ENCODE measurements at places on chromosomes 11 and 22.

GRCh38 chr11:114130115-114130576 lies 70.6 kb downstream of the ZBTB16 start:
- no peak for DNase-seq

GRCh38 chr11:103897160-103897936 lies 139.1 kb upstream of the DDI1 start:
- DNase-seq: no peak

DNA sequence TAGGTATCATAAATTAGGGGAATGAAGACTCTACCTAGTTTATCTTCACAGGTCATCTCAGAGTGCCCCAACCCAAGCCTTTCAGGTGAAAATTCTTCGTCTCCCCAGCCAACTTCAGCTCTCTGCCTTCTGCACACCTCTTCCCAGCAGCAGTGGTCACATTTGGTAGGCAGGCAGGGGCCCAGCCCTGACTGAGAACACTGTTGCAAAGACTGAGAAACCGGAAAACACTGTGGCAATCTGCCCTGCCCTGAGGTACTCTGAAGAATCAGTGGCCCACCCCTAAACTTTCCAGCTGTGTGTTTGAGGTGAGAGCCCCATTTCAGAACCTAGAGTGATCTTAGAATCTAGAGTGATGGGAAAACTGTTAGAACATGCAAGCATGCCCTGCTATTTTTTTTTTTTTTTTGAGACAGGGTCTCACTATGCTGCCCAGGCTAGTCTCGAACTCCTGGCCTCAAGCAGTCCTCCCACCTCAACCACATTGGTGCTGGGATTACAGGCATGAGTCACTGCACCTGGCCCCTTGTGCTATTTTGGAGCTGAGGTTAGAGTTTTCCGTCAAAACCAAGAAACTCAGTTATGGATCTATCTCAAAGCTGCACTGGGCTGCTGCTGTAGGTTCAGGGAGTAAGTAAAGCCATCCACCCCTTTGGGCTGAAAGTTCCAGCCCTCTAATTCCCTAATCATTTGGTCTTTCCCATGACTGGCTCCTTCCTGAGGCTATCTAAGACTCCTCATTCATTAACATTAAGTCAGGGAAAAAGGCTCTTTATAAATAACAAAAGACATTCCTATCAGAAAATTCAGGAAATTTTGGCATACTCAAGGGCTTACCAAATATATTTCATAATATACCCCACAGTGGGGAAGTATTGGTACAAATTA lies 1.7 kb upstream of the LDHA start:
- no peak for DNase-seq

DNA sequence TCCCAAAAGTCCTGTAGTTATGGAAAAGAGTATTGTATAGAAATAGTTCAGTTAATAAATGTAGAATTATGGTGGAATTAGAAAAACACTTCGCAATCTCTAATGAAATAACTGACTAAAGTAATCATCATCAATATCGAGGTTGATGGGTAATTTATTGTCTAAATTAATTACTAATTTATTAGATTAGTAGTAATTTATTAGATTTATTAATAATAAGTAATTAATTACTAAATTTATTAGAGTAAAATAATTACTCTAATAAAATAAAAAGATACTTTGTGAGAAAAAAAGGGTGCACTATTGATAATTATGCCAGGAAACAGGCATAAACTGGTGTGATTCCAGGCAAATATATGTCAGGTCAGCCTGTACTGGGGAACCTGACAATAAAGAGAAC lies 455.6 kb downstream of the AASDHPPT start:
- no peak for DNase-seq

GRCh38 chr22:48960980-48961660 lies 866.6 kb downstream of the BRD1 start:
- no peak for DNase-seq

GRCh38 chr11:120626791-120627190 lies 115.2 kb downstream of the GRIK4 start:
- no peak for DNase-seq

DNA sequence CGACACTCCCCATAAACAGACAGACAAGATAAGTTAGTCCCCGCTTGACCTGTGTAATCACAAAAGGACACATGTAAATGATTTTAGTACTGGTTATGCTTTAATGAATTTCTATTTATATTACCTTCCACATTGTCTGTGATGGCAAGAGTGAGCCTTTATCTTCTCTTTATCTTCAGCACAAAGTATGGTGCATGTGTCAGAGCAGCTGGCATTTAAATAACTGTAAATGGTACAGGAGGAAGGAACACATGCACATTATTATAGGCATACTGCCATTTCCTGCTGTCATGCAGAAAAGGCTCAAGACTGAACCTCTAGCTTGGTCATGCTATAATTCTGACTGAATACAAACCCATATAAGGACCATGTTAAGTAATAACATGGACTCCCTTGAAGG lies 1342.7 kb upstream of the TENM4 start:
- DNase-seq: no peak
